ENCODE measurements at places on chromosomes 6 and 20.

DNA sequence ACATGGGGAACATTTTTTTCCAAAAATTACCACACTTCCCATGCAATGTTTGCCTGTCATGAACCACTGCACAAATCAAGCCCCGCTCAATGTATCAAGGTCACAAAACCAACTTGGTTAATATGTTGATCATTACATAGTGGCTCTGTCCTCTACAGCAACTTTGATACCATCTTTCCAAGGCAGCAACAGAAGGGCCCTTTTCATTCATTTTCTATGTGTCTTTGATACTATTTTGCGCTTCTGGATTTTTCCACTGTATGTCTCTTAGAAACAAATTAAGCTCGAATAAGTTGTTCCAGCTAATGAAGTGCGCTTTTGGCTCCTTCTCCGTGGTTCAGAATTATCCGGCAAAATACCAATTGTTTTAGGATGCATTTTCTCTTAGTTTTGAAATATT lies 1.5 kb downstream of the ZHX3 start:
- DNase-seq, result no peak

DNA sequence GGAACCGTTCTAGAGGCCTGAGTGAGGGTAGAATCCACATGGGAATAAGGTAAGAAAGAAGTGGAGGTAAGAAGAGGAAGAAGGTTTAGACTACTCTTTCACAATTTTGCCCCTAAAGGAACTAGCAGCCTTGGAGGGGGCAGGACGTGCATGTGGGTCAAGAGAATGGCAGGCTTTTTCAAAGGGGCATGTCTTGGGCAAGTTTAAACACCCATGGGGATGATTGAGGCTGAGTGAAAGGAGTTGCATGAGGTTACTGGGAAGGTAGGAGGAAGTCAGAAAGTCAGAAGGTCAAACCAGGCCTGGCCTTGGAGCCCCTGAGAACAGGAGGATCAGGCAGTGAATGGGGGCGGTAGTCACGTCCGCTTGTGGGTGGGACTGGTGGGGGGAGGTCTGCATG lies 10.2 kb downstream of the ADA start:
- DNase-seq, result no peak

DNA sequence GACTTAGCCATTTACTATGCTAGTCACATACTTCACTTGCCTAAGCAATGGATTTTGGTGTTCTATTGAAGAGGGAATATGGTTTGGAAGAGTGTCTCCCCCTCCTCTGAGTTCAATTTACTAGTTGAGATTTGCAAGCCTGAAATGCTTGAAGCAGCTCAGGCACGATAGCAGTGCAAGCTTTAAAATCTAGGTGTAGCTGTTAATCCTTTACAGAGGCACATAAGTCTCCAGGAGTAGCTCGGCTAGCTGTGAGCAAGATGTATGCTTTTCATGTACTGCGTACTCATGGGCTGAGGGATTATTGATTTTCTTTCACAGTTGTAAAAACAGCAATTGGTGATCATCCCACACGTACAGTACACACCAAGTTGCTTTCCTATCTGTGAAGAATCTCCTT lies 726 bp downstream of the FLRT3 start:
- no peak for DNase-seq

GRCh38 chr6:132725947-132726607 lies 12.2 kb upstream of the VNN1 start:
- DNase-seq, result no peak

DNA sequence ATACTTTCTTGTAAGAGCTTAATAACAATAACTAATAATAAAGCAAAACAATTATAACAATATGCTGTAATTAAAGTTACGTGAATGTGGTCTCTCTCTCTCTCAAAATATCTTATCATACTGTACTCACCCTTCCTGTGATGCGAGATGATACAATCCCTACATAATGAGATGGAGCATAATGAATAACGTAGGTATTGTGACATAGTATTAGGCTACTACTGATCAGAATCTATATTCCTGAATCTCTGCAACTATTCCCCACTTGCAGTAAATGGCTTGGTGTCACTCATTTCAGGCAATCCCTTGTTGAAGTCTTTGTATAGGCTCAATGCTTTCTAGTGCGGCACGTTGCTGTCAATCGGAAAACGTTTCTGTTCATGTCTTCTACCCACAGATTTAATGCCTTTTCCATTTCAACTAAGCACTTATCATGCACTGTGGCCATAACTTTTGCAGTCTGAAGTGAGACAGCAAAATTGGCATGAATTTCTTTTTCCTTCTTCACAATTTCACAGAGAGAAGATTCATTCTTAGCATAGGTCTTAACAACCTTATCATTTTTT lies 32.3 kb downstream of the MOXD1 start:
- DNase-seq, result no peak

DNA sequence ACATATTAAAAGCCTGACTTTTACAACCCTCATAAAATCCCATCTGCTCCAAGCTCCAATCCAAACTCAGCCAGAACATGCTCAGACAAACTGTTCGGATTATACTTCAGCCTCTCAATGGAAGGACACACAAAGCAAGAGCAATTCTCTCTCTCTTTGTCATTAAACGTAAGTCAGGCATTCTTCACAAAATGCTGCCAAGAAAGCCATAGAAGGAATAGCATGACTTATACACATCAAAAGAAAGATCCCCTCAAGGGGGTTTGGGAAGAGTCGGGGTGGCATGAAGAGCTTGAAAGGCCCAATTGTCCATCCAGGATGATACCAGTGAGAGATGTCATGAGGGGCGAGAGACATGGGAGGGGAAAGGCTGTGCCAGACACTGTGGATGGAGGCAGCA lies 268.9 kb downstream of the PREX1 start:
- DNase-seq, result no peak

- no peak for DNase-seq
Observed at GRCh38 chr6:51462896-51463295, 624.5 kb downstream of the PKHD1 start.

- DNase-seq, result no peak
Observed at GRCh38 chr6:149261364-149262040, 56.0 kb upstream of the TAB2 start.

DNA sequence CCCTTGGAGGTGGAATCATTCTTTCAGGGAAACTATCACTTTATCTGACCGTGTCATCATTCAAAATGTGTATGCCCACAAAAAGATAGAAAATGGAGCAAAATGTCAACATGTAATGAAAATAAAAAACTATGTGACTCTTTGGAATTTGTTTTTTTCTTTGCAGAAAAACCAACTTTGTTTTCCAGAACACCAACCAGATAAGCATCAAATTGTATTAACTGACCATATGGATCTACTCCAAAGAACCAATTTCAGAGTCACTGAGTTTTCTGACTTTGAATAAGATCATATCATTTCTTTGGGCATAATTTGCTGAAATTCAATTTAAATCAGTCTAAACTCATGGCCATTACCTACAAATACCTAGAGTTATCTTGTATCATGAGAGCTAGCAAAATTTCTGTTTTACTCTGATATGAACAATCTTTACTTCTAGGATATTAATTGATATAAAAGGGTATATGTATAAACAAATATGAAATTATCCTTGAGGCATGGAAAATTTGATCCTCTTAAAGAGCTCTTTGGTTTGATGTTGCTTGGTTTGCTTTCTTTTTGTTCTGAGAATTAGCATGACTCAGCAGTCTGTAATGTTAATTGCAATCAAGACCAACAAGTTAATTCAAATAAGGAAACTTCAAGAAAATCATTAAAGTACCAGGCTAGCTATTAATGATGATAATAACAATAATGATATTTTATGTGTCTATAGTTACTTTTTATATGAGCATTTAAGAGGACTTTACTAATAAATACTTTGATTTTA lies 444.4 kb upstream of the MARCKS start:
- DNase-seq, result no peak

DNA sequence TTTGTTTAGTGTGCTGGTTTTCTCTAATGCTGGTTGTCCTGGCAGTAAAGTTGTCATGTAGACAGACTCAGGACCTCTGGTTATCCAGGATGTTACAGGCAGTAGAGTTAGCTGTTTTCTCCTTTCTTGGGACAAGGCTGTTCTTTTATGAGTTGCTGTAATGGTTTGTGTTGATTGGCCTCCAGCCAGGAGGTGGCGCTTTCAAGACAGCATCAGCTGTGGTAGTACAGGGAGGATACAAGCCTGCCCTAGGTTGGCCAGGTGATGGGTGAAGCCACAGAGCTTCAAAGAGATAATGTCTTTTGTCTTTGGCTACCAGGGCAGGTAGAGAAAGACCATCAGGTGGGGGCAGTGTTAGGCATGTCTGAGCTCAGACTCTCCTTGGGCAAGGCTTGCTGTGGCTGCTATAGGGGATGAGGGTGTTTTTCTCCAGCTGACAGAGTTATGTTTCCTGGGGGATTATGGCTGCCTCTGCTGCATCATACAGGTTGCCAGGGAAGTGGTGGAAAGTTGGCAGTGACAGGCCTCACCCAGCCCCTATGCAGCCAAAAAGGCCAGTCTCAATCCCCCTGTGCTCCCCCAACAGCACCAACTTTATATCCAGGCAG lies 127.2 kb upstream of the TAB2 start:
- no peak for DNase-seq

Data from non-pigmented ciliary epithelial cell (primary cell).